ENCODE measurements at places on chromosomes 12 and 14.

DNA sequence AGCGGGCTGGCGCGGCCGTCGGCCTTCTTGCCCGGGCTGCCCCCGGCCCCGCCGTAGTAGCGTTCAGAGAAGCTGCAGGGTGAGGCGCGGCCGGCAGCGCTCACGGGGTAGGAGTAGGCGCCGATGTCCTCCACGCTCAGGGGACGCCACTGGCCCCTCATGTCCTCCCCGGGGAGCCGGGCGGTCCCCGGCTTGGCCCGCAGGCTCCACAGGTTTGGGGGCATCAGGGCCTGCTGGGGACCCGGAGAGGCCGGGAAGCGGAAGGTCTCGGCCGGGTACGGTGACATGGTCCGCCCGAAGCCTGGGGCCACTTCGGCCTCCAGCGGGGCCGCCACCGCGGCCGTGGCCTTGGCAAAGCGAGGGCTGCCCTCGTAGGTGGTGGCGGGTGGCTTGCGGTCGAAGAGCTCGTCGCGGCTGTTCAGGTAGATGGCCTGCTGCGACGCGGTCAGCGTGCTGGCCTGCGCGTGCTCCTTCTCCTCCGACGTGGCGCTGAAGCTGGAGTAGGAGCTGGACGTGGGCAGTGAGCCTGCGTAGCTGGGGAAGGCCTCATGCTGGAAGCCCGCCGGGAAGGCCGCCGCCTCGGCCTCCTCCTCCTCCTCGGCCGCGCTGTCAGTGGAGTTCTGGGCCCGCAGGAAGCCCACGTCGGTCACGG is 48.7 kb downstream of the BEGAIN start:
- no peak for DNase-seq

GRCh38 chr12:11718768-11719253 is 69.3 kb downstream of the ETV6 start:
- DNase-seq, result no peak

GRCh38 chr14:106610691-106611090 is 1084.3 kb downstream of the TMEM121 start:
- no peak for DNase-seq

DNA sequence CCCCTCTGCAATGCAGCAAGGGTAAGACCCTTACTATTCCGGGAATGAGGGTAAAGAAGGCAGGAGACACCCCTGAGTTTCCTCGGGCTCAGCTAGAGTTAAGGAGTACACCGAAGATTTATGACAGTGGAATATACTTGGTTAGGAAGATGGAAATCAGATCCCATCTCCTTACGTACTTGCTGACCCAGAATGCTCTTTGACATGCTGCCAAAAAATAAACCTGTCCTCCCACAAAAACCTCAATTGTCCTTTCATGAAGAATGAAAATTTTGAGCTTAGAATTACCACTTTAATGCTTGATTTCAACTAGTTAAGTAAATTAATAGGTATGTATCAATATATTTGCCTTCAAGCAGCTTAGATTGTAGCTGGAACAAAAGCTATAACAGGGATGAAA is 99.5 kb downstream of the PRIMA1 start:
- no peak for DNase-seq

- DNase-seq, result no peak
These were observed 369.3 kb downstream of the NUAK1 start for GRCh38 chr12:105769486-105769885.

DNA sequence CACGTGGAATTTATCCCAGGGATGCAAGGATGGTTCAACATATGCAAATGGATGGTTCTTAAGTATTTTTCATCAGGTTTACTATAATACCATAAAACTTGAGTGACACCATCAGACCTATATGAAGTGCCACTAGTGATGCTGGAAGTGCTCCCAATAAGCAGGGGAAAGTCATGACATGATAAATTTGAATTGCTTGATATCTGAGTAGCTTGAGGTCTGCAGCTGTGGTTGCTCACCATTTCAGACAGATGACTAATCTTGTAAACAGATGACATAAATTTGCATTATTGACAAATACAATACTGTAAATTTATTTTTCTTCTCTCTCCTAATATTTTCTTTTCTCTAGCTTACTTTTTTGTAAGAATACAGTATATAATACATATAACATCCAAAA is 13.7 kb upstream of the PRPF39 start:
- no peak for DNase-seq

DNA sequence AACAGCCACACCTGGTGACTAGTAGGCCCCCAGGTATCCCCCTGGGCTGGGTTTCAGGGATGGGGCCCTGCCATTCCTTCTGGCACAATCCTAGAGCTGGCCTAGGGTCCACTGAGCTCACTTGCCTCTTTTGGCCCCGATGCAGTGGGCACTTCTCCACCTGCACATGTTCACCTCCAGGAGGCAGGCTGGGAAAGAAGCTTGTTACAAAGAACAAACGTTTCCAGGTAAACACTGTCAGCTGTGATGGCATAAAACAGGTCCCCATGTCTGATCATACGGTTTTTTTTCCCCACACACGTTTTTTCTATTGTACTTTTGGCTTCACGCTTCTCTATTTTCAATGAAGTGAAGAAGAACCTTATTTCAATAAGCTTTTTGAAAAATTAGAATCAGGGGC is 15.8 kb upstream of the HVCN1 start:
- DNase-seq, result no peak

GRCh38 chr12:92502417-92503028 is 200.3 kb upstream of the PLEKHG7 start:
- no peak for DNase-seq

DNA sequence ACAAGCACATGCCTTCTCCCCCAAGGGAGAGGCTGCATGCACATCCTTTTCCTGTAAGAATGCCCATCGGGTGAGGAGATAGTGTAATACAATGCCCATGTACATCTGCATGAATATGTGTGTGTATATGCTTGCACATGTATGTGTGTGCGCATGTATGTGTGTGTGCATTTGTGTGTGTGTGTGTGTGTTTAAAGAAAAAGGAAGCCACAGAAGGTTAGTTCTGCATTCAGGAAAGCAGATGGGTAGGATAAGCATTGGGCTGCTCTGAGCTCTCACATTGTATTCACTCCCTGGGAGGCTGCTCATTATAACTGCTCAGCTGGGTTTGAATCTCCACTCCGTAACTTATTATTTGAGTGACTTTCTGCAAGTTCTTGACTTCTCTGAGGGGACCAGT is 74.3 kb downstream of the GALNT8 start:
- DNase-seq, result no peak

- DNase-seq, result no peak
These were observed at the start of gene TSPAN11 for GRCh38 chr12:30926243-30927221. TSPAN11 (plus strand) TSS chr12:30926748; CDS start chr12:30953992, 27,244 bp downstream.

- no peak for DNase-seq
These were observed 18.3 kb downstream of the POP5 start for GRCh38 chr12:120562906-120563305.

DNA sequence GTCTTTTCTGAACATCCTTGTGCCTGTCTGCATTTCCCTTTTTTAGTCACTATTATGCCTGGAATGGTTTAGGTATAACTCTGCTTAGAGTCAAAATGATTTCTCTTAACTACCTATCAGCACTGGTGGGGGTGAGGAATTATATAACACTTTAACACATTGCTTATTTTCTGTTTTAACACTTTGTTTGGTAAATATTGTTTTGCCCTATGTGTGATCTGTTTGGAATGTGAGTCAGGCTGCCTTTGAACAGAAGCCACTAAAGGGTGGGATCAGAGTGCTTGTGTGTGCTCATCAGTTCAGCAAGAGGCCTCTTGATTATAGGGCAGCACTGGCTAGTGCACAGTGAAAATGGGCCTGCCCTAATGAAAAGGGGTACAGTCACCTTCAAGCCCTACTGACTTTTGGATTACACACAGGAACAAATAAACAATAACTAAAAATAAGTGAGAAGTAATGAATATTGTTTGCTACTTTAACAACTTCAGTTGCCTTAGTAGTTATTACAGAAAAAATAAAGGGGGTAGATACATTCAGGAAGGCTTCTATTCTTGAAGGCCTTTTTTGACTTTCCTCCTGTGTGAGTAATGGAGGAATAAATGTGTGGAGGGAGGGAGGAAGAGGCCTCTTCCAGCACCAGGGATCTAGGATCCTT is 23.2 kb downstream of the NGDN start:
- DNase-seq, result no peak

DNA sequence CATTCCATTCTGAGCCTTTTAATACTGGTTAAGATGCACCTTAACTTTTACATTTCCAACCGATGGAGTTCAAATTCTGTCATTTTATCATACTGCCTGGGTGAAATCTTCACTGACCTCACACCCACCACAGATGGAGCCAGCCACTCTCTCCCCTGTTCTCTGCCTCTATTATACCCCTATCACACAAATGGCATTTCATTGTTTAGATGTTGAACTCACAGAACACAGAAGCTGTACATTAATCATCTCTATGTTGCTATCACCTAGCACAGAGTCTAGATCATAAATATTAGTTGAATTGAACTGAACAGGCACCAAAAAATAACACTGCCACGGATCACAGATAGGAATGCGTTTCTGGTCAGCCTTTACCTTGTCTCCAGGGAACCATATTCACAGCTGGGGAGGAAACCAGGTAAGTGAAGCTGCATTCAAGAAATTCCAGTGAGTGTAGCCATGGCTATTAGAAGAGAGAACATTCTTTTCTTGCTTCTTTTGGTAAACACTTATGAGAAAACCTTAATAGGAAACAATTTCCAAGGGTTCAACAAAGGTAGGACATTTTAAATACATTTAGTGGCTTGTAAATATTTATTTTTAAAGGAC is 194.9 kb upstream of the RMST start:
- DNase-seq, result no peak

GRCh38 chr12:26524862-26525465 is 308.0 kb downstream of the ITPR2 start:
- peak; percentile 35 for DNase-seq

- DNase-seq, result no peak
These were observed 36.2 kb downstream of the CHGA start for GRCh38 chr14:92959189-92959531.

DNA sequence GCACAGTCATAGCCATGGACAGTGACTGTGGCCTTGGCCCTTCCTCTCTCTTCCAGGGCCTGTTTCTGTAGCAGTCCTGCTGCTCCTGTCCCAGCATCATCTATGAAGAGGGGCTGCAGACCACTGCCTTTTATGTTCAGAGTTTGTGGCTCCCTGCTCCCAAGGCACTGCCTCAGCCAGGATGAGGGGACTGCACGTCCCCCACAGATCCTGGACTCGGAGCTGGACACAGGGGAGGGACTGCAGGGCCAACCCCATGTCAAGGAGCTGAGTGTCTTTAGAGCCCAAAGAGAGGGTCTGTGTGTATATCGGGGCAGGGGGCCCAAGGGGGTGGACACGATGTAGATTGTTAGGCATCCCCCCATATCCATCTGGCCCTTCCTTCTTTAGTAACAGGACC is 60.6 kb upstream of the DIO3 start:
- no peak for DNase-seq

DNA sequence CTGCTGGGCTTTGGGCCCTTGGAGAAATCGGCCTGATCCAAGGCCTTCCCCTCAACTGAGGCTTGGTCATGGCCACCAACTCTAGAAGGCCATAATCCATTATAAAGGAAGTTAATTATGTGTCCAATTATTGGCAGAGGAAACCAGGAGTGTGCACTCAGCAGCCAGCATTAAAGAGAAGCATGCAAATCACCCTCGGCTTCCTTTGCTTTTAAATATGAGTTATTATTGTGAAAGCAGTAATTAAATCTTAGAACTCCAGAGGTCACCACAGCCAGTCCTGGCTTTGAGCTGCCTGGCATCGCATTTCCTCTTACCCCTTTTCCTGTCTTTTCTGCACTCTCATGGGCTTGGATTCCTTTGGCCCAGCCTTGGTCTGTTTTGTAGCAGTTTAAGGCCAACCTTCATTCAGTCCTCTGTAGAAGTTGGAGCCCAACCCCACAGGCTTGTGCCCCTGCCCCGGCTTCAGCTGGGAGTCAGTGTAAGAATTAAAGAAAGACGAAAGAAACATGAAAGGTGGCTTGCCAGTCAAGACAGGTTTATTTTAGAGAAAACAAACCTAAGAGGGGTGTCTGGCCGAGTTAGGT is 14.7 kb upstream of the KRT86 start:
- no peak for DNase-seq

DNA sequence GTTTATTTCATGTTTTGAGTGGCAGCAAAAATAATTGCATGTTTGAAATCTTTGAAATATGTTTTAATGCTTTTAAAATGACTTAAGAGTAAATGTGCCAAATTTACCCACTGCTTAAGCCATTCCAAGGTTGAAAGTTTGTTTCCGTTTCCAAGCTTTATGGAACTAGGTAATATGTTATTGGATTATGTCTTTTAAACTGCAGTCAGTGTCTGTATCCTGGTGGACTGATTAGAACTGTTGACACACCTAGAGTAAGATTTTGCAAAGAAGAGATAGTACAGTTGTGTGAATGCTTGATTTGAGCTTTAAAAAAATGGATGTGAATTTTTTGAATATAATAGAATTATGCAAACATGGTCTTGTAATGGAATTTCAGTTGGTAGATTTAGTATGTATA is 135.1 kb downstream of the DERA start:
- no peak for DNase-seq

DNA sequence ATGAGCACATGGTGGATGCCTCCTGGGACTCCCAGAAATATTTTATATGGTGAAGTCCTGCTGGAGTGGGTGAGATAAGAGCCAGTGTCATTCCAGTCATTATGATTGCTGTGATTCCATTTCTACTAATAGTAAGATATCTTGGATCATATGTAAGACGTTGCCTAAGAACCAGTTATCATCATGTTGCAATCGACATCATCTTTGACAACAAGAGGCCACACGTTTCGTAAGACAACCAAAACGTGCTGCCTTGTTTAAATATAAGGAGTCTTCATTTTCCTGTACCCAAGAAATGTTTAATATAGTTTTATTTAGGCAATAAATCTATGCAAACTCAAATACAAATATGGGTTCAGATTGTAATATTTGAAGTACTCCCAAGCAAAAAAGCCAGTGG is 58.4 kb downstream of the SPTSSA start:
- DNase-seq, result no peak

- no peak for DNase-seq
These were observed 567.4 kb downstream of the MED13L start for GRCh38 chr12:115710104-115710564.

Data from Caki2 (cell line).